ENCODE measurements at places on chromosomes 5 and 9.

GRCh38 chr5:95471942-95472341, 80.8 kb downstream of the FAM81B start:
- DNase-seq, result no peak

DNA sequence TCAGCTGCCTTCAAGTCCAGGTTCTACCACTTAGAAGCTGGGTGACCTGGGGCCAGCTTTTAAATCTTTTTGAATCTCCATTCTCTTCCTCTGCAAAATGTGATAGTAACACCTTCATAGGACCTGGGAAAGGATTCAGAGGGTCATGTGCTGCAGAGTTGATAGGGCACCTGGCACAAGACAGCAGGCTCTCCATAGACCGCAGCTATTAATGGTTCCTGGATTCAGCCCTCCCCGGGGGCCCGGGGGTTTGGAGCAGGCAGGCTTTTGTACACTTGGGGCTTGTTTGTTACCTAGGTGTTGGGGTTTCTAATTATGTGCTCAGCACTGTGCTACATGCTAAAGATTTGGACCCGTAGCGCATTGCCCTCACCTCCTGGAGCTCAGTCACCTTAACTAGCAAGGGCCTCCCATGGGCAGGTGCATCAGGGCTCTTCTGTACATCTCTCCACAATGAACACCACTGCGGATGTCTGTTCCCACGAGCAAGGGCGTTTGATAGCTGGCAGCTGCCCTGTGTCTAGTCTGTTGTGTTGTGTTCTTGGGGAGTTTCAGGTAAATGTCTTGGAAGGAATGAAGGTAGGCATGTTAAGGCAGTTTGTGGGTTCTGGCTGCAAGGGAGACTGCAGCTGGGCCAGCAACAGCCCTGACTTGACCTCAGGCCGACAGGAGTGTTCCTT, 12.1 kb downstream of the PRRC2B start:
- DNase-seq, result no peak

DNA sequence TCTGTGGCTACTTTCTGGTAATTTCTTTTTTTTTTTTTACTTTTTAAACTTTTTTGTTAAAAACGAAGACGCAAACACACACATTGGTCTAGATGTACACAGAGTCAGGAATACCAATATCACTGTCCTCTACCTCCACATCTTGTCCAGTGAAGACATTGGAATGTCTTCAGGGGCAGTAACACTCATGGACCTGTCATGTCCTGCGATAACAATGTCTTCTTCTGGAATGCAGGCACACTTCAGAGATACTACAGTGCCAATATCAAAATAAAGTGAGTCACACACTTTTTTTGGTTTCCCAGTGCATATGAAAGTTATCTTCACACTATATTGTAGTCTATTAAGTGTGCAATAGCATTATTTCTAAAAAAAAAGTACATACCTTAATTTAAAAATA, 175.9 kb downstream of the ARRDC3 start:
- DNase-seq, result no peak

DNA sequence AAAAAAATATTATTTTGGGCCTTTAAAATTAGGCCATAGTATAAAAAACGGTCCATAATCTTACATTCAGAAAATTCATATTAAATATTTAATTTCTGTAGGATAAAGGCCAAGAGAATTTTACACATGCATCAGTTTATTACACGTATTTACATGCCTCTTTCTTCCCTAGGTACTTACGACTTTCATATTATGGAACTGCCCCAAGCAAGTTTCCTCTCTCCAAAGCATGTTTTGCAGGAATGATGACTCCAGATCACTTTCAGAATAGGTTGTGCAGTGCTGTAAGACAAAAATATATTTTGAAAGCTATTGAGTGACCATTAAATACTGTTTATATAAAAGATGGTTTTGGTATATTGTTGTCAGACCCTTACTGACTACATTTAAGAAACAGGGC, 61.8 kb downstream of the WDR36 start:
- no peak for DNase-seq

GRCh38 chr5:74209571-74209970, 431.0 kb downstream of the ENC1 start:
- no peak for DNase-seq

- no peak for DNase-seq
These were observed 24.3 kb downstream of the NOTCH1 start for GRCh38 chr9:136521537-136521936.

DNA sequence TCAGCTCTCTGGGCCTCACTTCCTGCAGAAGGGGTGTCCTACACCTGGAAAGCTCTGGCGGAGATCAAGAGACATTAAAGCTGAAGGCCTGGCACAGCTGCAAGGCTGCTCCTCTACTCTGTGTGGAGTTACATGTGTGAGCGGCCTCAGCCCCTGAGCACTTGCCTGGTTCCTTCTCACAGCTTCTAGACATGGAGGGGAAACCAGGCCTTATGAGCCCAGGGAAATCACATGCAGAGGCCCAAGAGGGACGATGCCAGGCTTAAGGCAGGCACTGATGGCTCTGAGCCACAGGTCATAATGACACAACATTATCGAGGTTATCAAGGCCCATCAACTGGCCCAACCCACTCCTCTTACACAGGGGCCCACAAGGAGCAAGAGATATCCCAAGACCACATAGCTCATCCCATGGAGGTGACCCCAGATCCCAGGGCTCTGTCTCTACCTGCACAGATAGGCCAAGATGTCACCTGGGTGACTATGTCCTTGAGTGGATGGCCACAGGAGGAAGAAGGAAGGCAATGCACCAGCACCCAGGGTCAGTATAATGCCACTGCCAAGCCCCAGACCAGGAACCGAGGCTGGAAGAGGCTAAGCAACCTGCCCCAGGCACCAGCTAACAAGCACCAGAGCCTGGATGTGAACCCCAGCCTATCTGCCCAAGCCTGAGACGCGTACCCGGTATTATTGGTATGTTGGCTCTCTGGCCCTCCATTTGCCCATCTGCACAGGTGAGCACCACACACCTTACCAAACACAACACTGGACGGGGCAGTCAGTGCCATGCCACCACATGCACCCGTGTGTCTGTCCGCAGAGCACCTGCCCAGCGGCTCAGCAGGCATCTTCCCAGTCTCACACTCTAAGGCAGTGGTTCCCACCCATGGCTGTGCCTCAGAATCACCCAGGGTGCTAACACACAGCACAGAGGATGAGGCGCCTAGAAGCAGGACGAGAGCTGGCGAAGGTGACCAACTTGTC, 143.3 kb downstream of the GABBR2 start:
- no peak for DNase-seq

GRCh38 chr5:150130493-150130922, 25.1 kb downstream of the PDGFRB start:
- DNase-seq, result no peak

DNA sequence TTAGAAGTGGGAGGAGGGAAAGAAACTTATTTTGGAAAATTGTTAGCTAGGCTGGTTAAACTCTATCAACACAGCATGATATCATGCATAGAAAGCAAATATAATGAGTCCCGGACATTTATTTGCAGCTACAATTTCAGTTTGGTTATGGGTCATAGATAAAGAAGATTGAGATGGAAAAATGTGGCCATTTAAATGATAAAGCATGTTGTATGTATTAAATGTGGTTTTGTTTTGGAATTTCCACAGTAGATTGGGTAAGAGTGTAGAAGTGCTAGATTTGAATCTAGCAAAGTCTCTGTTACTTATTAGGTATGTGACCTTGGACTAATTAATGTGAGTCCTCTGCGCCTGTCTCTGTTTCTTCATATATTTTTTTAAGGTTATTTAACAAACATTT, 217.4 kb downstream of the KDM4C start:
- DNase-seq, result no peak

All from cortex of kidney (tissue), 1 donor.